ENCODE measurements at places on chromosomes 4 and X. TPM values are rescaled to one million over a fixed set of nuclear protein-coding genes. Genes with fewer than 3 reads are reported as not detected.
A peak's percentile ranks its signal among the peaks of the same experiment; 100 is the strongest.

DNA sequence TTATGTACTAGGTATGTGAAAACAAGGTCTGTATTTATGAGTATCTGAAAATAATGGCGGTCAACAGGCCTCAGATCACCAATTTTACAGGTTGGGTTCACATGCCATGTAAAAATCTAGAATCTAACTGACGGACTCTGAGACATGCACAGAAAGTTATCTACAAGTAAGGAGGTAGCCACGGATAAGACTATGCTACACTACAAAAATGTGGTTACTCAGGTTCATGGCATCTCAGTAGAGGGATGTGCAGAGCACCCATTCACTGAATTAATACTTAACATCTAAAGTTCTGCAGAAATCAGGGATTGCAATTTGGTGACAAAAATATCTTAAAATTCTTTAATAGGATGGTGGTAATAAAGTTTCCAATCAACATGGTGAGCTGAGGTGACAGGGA is 155.9 kb downstream of the APBB2 start:
- no peak for DNase-seq

- no peak for DNase-seq
Measured at GRCh38 chrX:149711545-149712236, at the start of gene MAGEA11. TSS of gene MAGEA11 (plus strand) at chrX:149712060. CDS start at chrX:149713160, 1,100 bp downstream.

- DNase-seq = no peak
Measured at GRCh38 chrX:9595174-9595573, 130.3 kb downstream of the TBL1X start.

DNA sequence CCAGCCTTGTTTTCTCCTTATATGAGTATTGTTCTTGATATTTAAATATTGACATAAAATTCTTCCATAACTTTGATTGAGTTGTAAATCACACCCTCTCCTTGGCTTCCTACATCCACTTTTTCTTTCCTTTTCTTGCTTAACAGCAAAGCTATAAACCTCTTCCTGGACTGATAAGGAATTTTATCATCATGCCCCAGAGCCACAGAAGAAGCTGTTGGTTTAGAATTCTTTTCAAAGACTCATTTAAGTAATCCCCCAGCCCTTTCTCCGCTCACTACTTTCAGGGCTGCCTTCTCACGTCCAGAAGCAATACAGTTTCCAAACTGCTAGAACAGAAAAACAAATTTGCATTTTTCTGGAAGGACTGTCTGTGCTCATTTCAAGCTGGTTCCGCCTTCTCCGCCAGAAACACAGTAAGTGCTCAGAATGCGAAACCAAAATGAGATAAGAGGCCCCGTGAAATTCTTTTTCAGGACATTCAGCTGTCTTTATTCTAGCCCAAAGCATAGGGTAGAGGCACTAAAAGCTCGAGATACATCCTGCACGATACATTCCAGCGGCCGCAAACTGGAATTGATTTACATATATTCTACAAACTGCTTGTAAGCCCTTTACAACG is 849 bp downstream of the MID1 start:
- no peak for DNase-seq

DNA sequence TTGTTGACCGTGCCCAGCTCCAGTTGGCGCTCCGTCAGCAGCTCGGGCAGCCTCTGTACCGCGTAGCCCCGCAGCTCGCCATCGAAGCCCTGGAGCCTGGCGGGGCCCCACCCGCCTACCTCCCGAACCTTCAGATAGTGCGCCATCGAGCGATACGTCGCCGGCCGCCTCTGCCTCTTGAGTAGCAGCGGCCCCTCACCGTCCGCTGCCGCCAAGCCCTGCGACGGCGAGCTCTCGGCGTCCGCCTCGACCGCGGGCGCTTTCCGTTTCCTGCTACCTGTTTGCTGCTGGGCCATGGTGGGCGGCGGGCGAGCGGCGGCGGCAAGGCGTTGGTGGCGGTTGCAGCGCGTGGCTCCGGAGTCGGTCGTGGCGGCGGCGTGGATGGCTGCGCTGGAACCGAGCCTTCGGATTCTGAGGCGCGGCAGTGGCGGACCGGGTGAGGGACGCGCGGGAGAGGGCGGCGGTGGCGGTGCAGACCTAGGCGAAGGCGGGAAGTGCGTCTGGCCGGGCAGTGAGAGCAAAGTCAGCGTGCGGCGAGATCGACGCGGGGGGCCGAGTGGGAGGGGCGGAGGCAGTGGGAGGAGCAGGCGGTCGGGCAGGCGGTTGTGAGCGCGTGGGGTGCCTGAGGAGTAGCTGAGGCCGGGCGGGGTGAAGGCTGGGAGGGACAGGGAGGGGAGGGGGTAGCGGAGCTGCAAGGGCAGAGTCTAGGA is at the start of gene DCAF12L1:
Gene DCAF12L1 (minus strand): TSS at position 502 of the 710 bp plus-strand sequence. CDS start 206 bp downstream, at position 296.
- DNase-seq = no peak

DNA sequence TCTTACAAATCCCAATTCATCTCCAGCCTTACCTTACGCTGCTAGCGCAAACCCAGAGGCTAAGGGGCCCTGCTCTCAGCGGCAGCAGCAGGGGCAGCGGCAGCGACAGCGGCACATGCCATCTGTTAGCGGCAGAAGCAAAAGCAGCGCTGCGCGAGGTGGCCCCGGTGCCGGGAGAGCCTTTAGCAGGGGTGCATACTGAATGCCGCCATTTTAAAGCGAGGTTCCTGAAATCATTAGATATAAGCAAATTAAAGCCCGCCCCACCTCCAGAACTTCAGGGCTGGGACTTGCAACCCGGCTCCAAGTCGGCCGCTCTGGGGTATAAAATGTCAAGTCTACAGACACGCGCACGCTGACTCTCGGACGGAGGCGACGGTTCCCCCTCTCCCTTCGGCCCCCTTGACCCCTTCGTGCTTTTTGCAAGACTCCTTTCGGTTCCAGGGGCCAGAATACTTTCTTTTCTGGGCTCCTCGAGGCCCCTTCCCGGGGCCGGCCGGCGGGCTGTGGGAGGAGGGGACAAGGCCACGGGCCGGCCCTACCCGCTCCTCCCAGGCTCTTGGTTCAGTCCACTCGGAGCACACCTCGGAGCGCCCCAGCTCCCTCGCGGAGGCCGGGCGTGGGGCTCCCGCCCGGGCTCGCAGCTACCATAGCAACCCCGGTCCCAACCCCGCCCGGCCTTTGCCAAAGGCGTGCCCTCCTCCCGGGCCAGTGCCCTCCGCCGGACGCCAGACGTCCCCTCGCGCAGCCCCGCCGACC is at the start of gene MBNL3:
Gene MBNL3 (minus strand): TSS at position 220 of the 759 bp plus-strand sequence. CDS start 49,427 bp downstream, outside the sequence.
- DNase-seq = no peak

- DNase-seq = no peak
Measured at GRCh38 chr4:97577004-97577403, 566.3 kb downstream of the STPG2 start.

DNA sequence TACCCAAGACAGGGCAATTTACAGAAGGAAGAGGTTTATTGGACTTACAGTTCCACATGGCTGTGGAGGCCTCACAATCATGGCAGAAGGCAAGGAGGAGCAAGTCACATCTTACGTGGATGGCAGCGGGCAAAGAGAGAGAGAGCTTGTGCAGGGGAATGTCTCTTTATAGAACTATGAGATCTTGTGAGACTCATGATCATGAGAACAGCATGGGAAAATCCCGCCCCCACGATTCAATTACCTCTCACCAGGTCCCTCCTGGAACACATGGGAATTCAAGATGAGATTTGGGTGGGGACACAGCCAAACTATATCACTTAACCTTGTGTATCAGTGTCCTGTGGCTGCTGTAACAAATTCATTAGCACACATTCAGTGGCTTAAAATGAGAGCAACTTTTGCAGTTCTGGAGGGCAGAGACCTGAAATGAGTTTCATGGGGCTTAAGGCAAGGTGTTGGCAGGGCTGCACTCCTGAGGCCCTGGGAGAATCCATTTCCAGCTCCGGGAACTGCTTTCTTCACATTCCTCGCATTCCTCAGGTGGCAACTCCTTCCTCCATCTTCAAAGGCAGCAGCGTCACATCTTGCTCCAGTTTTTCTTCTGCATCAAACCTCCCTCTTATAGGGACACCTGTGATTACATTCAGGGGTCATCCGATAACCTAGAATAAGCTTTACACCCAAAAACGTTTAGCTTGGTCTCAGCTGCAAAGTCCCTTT is 22.3 kb upstream of the NSG1 start:
- DNase-seq = no peak

DNA sequence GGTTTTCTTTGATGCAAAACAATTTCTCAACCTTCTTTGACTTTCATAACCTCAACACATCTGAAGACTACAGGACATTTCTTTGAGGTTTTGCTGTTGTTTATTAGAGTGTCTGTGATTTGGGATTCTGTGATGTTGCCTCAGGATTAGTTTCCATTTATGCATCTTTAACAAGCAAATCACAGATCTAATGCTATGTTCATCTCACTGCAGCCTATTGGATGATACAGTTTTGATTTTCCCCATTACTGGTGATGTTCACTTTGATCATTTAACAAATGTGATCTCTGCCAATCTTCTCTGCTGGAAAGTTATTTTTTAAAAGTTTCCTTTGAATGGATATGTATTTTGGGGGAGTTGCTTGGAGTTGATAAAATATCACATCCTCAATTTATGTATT is 624.9 kb upstream of the HS3ST1 start:
- no peak for DNase-seq

GRCh38 chr4:41660352-41660751 is 88.2 kb downstream of the PHOX2B start:
- DNase-seq = no peak

DNA sequence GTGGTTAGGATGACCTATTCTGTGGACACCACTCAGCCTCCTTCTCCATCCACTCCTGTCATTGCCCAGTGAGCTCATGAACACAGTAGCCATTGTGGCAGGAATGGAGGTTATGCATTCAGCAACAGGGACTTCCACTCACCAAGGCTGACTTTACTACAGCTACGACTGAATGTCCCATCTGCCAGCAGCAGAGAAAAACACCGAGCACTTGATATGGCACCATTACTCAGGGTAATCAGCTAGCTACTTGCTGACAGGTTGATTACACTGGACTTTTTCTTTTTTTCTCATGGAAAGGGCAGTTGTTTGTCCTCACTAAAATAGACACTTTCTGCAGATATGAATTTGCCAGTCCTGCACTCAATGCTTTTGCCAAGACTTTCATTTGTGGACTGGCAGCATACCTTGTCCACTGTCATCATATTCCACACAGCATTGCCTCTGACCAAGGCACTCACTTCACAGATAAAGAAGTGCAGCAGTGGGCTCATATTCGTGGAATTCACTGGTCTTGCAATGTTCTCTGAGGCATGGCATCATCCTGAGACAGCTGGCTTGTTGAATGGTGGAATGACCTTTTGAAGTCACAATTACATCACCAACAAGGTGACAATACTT is 37.3 kb upstream of the UGT2B4 start:
- no peak for DNase-seq

- DNase-seq = no peak
Measured at GRCh38 chrX:114365065-114365834, 218.6 kb upstream of the HTR2C start.

DNA sequence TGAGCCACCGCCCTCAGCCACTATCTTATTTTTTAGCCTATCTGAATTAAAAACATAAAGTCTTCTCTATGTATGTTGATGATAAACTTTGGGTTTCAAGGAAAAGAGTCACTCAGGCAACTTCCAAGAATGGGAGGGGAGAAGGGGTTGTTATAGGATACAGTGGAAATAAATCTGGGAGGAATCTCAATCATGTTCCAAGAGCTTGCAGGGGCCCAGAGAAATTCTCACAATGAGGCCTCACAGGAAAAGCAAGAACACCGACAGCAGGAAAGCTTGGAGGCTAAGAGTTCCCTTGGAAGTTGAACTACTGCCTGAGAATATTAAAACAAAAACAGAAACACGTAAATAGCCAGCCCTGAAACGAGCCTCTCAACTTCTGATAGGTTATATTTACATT is 384.6 kb upstream of the IGFBP7 start:
- peak; percentile 80 for DNase-seq

DNA sequence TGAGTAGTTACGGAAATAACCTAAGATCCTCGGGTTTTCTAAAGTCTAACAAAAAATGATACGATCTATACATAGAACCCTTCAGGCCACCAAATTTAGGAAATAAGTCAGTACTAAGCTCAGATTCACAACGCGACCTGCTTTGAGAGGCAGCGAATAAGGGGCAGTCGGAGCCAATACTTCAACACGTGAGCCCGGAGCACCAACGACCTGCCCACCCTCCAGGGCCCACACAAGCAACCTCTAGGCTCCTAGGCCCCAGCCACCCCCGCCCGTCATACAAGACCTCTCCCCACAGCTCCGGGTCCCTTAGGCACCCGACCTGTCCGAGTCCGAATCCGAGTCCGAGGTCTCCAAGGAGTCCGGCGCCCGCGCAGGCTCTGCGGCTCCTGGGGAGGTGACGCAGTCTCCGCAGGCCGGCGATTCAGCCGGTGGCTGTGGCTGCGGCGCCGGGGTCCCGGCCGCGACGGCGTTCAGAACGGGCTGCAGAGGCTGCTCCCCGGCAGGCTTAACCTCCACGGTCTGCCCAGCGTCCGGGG is 580 bp downstream of the NAF1 start:
- no peak for DNase-seq

DNA sequence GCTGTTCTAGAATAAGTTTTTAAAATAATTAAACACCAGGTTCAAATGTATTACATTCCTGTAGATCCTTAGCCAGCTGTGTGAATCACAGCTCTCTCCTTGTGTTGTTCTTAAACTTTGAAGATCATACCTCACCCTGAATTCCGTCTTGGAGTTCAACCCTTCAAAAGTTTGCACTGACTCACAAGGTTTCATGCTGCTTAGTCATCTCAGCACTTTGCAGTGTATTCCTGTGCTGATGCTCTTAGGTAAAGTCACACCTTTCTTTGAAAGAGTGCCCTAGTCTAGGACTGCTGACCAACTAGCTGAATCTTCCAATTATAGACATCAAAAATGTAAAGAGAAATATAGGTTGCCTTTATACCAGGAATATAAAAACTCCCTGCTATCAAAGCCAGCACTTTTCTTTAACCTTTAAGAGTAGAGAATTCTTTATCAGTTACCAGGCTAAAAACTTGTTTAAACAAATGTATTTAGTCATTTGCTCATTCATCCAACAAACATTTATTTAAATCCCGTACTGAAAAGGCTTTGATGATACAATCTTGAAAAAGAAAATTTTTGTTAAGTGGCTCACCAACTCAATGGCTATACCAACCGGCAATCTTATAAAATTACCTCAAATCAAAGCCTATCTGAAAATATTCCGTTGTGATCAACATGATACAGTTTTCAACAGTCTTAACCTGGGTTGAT is 169.7 kb downstream of the RAP1GDS1 start:
- no peak for DNase-seq

- DNase-seq = no peak
Measured at GRCh38 chr4:71270901-71271300, 67.9 kb upstream of the SLC4A4 start.

Gene PCGF3
- 62.9 TPM for polyA plus RNA-seq

Gene CXCL10
- polyA plus RNA-seq = 0.23 TPM

Gene MEPE
- polyA plus RNA-seq = not detected

Gene RAB9B
- 35.1 TPM for polyA plus RNA-seq

Gene LSM6
- 31.1 TPM for polyA plus RNA-seq

Gene RUFY3
- polyA plus RNA-seq = 89.7 TPM

Gene VSIG4
- 12.1 TPM for polyA plus RNA-seq

Measured in forelimb muscle (tissue), 1 donor.